Liver (tissue), 10 donors: ENCODE measurements at places on chromosomes 7 and 10. TPM values are rescaled to one million over a fixed set of nuclear protein-coding genes. Genes with fewer than 3 reads are reported as not detected.

Gene PILRA
- 2.8 TPM for total RNA-seq

- H3K4me1 ChIP-seq = no peaks in the 10 kb centered on the region
- no peak overlapping the region for H3K4me3 ChIP-seq
- no peaks in the 10 kb centered on the region for H3K27me3 ChIP-seq
- no peak for DNase-seq
- H3K27ac ChIP-seq = no peak overlapping the region
These were observed 47.4 kb downstream of the ORC5 start for GRCh38 chr7:104160375-104160774.

GRCh38 chr7:150380463-150380862, 1.3 kb downstream of the ZNF775 start:
- H3K4me1 ChIP-seq = peaks cover 68% of the 10 kb centered on the region
- DNase-seq = peak; percentile 26
- no peak overlapping the region for H3K27ac ChIP-seq
- no peak overlapping the region for H3K4me3 ChIP-seq
- H3K27me3 ChIP-seq = no peaks in the 10 kb centered on the region

GRCh38 chr10:24008164-24009091, 200.5 kb upstream of the KIAA1217 start:
- H3K27ac ChIP-seq = no peak overlapping the region
- no peak for DNase-seq
- H3K36me3 ChIP-seq = no peaks in the 10 kb centered on the region
- H3K27me3 ChIP-seq = no peaks in the 10 kb centered on the region

Gene IDI2
- total RNA-seq = not detected

DNA sequence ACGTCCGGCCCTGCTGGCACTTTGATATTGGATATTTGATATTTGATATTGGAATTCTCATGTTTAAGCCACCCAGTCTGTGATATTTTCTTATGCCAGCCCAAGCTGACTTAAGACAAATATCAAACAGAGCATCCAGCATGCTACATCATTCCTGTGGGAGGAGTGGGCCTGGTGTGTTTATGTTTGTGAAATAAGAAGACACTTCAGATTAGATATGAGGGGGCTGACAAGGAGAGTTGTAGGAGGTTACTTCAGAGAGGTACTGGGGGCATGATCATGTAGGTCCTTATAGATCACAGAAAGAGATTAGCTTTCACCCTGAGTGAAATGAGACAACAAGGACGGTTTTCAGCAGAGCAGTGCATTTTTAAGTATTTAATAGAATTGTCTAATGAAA, 382.9 kb downstream of the SEMA3D start:
- no peaks in the 10 kb centered on the region for H3K4me1 ChIP-seq
- no peaks in the 10 kb centered on the region for H3K27me3 ChIP-seq
- no peak overlapping the region for H3K4me3 ChIP-seq
- DNase-seq = no peak

Gene AZGP1
- 952 TPM for total RNA-seq

GRCh38 chr10:68406111-68406814, 814 bp downstream of the RUFY2 start:
- peaks cover 5% of the 10 kb centered on the region for H3K4me1 ChIP-seq
- H3K4me3 ChIP-seq = peak overlapping the region; percentile 84
- H3K27me3 ChIP-seq = no peaks in the 10 kb centered on the region
- H3K27ac ChIP-seq = peak overlapping the region; percentile 62

Gene HOXA11
- total RNA-seq = not detected

DNA sequence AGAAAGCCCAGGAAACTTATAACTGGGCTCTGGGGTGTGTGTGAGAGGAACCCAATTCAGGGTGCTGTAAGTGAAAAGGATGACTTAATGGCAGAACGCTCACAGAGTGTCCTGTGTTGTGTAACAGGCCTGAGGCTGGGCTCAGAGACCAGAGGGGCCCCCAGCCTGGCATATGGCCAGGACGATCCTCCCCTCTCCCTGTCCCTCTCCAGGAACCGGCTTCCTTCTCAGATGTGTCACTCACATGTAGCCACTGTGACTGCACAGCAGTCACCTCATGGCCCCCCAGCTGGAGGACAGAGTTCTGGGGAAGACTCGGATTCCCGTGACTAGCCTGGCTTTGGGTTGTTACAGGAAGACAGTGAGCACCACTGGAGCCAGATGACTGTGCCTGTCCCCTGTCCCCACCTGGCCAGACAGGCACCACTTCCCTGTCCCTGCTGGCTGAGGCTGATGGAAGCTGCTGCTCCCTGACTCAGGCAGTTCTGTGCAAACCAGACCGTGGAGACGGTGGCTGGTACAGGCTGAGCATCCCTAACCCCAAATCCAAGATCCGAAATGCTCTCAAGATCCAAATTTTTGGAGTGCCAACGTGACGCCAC, 220.5 kb downstream of the MLLT10 start:
- DNase-seq = no peak
- no peaks in the 10 kb centered on the region for H3K27me3 ChIP-seq
- H3K36me3 ChIP-seq = peaks cover 5% of the 10 kb centered on the region
- H3K4me1 ChIP-seq = no peaks in the 10 kb centered on the region
- no peak overlapping the region for H3K27ac ChIP-seq

DNA sequence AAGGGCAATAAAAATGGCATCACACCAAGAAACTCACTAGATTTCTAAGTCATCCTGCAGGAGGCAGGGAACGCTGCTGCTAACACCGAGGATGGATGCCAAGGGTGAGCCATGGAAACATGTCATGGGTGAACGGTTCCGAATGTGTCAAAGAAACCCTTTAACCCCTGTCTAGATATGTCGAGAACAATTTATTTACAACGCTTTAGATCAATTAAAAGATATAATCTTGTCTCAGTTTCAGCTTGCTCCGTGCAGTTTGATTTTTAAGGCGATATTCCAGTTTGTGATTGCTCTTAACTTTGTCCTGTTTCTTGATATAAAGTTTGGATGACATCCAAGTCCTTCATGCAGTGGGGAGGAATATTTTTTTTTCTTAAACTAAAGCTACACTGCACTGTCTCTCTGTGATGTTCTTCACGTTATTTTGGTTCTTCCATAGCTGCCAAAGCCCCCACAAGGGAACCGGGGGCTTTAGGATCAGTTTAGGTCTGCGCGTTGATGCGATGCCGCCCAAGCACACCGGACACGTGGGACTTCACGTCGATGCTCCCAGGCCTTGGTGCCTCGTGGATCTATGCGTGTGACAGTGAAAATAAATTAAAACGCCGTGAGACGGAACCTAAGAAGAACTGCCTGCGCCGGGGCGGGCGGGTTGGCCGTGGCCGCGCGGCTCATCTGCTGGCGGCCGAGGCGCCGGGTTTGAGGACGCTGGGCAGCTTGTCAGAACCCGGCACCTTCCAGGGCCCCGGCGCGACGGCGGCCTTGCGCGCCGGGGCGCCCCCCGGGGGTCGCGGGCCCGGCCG, 220.3 kb downstream of the PHTF2 start:
- no peaks in the 10 kb centered on the region for H3K36me3 ChIP-seq
- no peak overlapping the region for H3K4me3 ChIP-seq
- H3K27me3 ChIP-seq = no peaks in the 10 kb centered on the region
- H3K4me1 ChIP-seq = peaks cover 2% of the 10 kb centered on the region
- H3K27ac ChIP-seq = peak overlapping the region; percentile 68

DNA sequence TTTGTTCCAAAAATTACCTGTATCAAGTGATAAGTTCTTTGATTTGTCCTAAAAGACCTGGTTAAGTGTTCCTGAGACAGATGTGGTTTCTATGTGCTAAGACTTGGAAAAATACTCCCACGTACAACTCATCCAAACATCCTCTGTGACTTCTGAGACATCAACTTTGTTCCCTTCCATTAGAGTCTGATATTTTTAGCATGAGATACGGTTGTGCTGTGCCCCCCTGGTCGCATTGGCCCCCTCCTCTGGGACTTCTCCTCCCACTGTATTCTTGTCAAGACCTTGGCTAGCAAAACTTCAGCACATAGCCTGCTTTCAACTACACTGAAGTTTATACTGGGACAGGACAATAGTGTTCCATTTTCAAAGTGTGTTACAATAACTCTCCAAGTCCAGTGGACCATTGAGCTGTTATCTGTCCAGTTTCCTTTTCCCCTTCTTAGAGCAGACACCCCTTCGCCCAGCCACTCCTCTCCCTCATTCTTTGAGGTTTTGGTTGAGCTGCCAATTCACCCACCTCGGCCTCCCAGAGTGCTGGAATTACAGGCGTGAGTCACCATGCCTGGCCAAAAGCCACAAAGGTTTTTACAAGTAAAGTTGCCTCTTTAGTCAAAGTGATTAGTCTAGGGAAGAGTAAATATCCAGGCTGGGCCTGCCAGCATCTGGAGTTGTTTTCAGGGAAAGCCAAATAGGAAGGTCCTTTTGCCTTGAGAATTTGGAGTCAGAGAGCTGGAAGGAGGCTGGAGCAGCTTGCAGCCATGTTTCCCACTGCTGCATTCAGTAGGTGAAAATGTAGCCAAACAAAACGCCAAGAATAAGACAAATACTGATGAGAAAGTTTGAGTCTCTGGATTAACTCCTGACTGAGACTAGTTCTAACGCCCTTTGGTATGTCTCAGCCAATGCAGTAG, 17.8 kb upstream of the PDLIM1 start:
- H3K4me1 ChIP-seq = no peaks in the 10 kb centered on the region
- no peaks in the 10 kb centered on the region for H3K27me3 ChIP-seq
- H3K4me3 ChIP-seq = no peak overlapping the region
- peaks cover under 1% of the 10 kb centered on the region for H3K36me3 ChIP-seq
- no peak overlapping the region for H3K27ac ChIP-seq

Gene SKIDA1
- total RNA-seq = 2.6 TPM

DNA sequence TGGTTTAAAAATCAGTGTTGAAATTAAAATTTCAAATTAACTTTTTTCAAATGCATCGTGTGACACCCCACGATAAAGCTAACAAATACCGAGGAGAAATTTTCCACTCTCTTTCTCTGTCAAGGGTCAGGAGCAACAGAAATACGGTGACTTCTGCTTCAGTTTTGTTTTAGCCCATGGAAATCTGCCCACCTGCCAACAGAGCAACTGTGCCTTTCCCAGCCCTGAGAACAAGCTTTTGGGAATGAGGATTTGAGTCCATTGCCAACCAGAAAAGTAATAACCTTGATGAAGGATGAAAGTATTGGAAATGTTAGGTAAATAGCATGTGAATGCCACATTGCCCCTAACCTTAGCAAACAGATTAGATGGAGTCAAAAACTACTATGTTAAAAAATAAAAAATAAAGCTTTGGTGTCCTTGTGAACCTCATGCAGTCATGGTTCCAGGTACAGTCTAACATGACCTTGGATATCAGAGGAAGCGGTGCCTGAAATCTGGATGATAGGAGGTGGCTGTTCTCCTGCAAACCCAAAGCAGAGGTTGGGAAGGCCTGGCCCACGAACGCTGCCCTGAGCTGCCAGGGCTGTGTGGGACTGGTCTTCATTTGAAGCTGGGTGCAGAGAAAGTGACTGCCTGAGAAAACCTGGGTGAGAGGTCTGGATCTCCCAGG, 296.8 kb downstream of the ELMO1 start:
- DNase-seq = no peak
- peaks cover 4% of the 10 kb centered on the region for H3K36me3 ChIP-seq
- peaks cover 7% of the 10 kb centered on the region for H3K4me1 ChIP-seq
- H3K27ac ChIP-seq = no peak overlapping the region

DNA sequence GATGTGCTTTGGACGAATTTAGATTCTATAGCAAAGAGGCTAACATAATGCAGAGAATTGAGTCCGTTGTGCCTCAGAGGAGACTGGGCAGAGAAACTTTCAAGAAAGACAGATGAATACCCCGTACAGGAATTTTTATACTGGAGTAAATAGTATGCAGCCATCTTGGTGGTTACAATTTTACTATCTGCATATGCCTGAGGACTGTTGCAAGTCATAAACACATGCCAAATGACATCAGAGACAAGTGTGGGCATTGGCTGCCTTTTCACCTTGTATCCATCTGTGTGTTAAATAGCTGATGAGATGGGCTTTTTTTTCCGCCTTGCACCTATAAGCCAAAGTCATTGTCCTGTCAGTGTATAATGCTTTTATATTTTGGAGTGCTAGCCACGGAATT, 267.5 kb upstream of the SP4 start:
- H3K27ac ChIP-seq = no peak overlapping the region
- no peaks in the 10 kb centered on the region for H3K27me3 ChIP-seq
- H3K4me1 ChIP-seq = no peaks in the 10 kb centered on the region
- no peak for DNase-seq
- H3K36me3 ChIP-seq = no peaks in the 10 kb centered on the region
- no peak overlapping the region for H3K4me3 ChIP-seq

- no peak overlapping the region for H3K27ac ChIP-seq
- no peak for DNase-seq
- H3K27me3 ChIP-seq = no peaks in the 10 kb centered on the region
- H3K36me3 ChIP-seq = no peaks in the 10 kb centered on the region
- no peaks in the 10 kb centered on the region for H3K4me1 ChIP-seq
These were observed 184.7 kb upstream of the PCDH15 start for GRCh38 chr10:54985732-54986131.

Gene CCL24
- 2.1 TPM for total RNA-seq

Gene LRIT1
- total RNA-seq = not detected

Gene FFAR4
- total RNA-seq = 0.14 TPM

DNA sequence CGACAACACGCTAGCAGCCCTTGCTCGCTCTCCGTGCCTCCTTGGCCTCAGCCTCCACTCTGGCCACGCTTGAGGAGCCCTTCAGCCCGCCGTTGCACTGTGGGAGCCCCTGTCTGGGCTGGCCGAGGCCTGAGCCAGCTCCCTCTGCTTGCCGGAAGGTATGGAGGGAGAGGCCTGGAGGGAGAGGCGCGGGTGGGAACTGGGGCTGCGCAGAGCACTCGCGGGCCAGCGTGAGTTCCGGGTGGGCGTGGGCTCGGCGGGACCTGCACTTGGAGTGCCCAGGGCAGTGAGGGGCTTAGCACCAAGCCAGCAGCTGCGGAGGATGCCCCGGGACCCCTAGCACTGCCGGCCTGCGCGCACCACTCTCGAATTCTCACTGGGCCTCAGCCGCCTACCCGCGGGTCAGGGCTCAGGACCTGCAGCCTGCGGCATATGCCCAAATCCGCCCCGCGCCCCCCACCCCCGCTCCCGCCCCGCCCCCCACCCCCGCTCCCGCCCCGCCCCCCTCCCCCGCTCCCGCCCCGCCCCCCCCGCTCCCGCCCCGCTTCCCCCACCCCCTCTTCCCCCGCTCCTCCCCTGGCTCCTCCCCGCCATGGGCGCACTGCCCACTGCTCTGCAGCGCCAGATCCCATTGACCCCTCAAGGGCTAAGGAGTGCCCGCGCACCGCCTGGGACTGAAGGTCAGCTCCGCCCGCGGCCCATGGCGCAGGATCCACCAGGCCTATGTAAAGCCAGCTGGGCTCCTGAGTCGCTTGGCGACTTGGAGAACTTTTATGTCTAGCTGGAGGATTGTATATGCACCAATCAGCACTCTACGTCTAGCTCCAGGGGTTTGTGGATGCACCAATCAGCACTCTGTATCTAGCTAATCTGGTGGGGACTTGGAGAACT, 15.9 kb upstream of the ACBD5 start:
- peaks cover 11% of the 10 kb centered on the region for H3K4me1 ChIP-seq
- no peaks in the 10 kb centered on the region for H3K27me3 ChIP-seq
- H3K36me3 ChIP-seq = no peaks in the 10 kb centered on the region
- H3K4me3 ChIP-seq = no peak overlapping the region
- no peak overlapping the region for H3K27ac ChIP-seq
- DNase-seq = no peak

Gene ZNF775
- total RNA-seq = 0.33 TPM

Gene HMX2
- not detected for total RNA-seq
